Activated CD4-positive, alpha-beta memory T cell treated with anti-CD3 and anti-CD28 coated beads, Interleukin-2, amount 10 ng/mL, durations not matched to agents 7 days and 5 days (primary cell): ENCODE measurements at places on chromosomes 4 and X.
A peak's percentile ranks its signal among the peaks of the same experiment; 100 is the strongest.

GRCh38 chr4:82367438-82368097 is 6.2 kb downstream of the HNRNPD start:
- no peak for DNase-seq

GRCh38 chr4:114783215-114783595 is 184.6 kb downstream of the UGT8 start:
- DNase-seq = no peak

DNA sequence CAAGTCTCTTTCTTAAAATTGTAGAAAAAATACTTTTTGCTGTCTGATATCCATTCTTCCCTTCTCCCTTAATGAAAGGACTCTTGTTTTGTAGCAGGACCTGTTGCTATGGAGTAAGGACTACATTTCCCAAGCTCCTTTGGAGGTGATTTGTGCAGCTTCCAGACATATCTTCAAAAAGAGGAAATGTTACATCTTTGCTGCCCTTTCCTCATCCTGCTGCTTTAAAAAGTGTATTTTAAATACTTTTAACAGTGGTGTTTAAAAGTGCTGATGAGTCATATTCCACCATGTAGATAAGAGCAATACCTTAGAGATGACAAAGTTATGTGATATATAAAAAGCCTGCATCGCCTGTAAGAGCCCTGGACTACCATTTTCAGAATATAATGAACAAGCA is 98.7 kb downstream of the CFAP299 start:
- DNase-seq = no peak

- DNase-seq = no peak
These were observed 225.9 kb downstream of the AFAP1 start for GRCh38 chr4:7713757-7714156.

DNA sequence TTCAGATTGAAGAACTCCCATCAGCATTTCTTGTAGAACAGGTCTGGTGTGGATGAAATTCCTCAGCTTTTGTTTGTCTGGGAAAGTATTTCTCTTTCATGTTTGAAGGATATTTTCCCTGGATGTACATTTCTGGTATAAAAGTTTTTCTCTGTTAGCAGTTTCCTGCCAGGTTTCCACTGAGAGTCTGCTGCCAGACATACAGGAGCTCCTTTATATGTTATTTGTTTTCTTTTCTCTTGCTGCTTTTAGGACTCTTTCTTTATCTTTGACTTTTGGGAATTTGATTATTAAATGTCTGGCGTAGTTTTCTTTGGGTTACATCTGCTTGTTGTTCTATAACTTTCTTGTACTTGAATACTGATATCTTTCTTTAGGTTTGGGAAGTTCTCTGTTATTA is 486.5 kb downstream of the ARAP2 start:
- DNase-seq = no peak

DNA sequence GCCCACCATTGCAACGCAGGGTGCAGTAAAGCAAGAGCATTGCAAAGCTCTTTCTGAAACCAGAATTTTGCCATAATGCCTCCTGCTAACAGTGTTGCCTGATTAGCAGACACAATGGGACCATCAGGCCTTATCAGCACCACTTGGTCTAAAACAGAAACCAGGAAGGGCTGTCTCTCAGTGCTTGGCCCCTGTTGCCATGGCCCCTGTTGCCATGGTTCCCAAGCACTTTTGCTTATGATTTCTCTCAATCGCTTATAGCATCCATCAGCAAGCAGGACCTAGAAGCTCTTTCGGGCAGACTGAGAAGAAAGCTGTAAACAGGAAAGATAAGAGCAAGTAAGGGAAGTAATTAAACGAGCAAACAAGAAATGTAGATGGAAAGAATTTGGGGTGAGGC is 36.8 kb downstream of the RTL5 start:
- DNase-seq = peak; percentile 78

- no peak for DNase-seq
These were observed 442.4 kb downstream of the ZIC3 start for GRCh38 chrX:138008281-138008680.

- no peak for DNase-seq
These were observed 141.4 kb downstream of the PTTG2 start for GRCh38 chr4:38101563-38101962.

DNA sequence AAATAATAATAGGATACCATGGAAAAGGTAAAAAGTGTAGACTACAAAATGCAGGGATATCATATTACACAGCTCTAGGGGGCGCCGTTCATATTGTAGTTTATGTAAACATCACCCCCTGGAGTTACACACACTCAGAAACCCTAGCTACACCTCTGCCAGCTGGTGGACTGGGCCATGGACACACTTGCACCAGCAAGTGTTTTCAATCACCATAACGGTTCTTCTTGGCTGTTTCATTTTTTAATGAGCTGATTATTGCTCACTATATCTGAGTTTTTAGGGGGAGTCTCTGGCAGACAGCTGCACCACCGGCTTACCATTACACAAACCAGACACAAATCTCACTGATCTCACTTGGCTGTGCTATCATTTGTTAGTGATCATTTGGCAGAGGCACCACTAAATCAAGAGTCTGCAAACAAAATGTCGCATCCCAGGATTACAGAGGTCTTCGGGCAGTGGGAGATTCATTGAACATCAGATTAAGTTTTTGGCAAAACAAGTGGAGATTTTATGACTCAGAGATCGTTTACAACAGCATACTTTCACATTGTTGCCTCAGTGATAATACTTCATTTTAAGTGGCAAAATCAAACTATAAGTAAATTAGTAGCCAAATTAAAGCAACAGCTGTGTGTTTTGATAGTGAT is 185.7 kb downstream of the UNC5C start:
- no peak for DNase-seq

GRCh38 chr4:146333895-146334262 is 119.5 kb downstream of the REELD1 start:
- no peak for DNase-seq

DNA sequence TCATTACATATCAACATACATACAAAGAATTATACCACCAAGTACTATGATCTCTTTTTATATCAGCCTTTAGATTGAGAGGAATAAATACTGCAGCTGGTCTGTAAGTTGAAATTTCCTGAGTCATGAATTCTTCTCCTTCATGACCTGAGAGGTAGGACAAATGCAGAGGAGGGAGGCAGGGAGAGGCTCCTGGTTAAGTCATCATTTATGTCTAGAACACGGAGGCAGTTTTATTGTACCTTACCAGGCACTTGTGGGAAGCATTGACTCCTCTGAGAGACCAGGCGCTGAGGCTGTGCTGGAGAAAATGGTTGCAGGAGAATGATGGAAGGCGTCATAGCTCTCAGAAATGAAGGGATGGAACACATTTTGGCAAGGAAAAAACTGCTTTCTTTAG is 12.5 kb upstream of the CASK start:
- no peak for DNase-seq

GRCh38 chr4:127586922-127587571 is 45.7 kb upstream of the INTU start:
- DNase-seq = no peak

DNA sequence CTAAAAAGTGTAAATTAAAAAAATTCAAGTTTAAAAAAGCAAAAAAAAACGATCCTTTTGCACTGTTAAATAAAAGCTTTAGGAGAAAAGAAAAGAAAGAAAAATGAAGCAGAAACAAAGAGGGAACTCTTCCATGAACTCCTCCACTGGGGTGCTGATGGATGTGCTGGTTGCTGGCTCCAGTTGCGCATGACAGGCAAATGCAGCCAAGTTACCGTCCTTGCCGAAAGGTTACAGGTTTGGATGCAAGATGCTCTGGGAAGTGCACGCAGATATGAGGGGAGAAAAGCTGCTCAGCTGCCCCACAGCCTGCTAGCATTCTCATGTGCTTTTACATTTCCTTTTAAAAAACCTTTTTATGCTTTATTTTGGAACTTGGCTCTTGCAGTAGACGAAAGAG is 58.5 kb downstream of the HADH start:
- no peak for DNase-seq

DNA sequence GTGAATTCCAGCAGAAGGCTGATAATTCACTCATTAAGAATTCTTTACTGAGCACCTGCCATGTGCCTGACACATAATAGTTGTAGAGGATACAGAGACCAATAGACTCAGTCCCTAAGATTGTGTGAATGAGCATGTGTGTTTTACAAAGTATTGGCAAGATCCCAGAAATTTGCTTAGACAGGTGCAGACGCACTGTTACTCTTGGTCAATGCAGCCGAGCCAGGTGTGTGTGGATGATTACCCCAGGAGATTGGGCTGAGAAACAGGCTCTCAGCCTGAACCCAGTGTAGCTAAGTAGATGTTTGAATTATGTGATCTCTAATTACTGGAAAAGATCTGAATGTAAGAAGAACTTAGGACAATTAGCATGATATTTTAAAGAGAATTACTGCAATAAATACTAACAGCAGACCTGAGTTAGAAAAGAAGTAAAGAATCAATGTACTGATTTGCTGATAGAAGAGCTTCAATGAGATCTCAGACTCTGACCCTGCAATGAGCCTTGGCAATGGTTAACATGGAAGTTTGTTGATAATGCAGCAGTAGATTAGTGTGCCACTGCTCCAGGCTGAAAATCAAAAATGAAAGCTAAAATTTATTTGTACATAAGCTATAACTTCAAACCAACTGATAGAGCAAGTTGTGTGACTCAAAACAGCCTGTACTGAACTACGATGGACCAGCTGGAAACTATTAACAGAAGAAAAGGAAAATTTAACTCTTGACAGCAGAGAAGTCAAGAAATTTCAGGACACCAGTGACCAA is 32.2 kb upstream of the NDST4 start:
- DNase-seq = no peak

- no peak for DNase-seq
These were observed 101.2 kb upstream of the ENPP6 start for GRCh38 chr4:184318852-184319251.

DNA sequence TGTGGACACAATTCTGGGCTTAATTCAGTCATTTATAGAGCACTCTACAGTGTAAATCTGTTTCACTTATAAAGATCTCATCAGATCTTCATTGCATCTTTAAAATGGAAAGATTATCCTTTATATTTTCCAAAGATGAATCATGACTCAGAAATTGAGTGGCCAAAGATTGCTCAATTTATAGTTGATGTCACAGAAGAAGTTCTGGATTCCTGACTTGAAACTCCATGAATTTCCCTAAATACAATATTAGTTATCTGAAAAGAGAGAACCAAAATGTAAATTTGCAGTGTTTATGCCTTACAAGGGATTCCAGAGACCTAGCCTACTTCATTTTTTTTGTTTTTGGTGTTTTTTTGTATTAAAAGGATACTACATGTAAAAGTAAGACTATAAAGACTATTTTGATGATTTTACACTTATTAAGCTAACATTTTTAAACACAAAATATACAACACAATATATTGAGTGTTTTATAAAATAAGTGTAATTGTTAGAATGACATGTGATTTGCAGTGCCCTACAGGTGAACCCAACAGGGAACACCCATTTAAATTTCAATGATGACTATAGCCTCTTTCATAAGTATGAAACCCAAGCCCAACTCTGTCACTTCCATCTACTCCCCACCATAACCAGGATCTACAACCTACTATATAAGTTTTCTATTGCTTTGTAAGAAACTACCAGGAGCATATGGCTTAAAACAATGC is 183.5 kb downstream of the PCDH7 start:
- no peak for DNase-seq

- DNase-seq = no peak
These were observed 9.9 kb upstream of the NLGN4X start for GRCh38 chrX:6238576-6238975.

- no peak for DNase-seq
These were observed 123.1 kb downstream of the AFF1 start for GRCh38 chr4:87057835-87058355.

DNA sequence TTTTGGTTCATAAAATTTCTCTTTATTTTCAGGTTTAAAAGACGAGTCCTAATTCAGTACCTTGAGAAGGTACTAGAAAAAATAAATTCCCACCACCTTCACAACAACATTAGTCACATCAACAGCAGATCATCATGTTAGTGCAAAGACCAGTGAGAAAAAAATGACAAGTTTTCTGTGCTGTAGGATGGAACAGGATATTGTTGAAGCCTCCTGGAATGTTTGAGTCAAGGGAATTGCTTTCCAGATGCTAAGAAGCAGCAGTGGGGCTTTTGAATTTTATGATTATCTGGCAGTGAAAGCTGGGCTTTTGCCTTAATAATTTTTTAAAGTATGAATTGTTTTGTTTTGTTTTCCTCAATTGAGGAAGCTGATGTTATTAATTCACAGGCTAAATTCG is 61.0 kb downstream of the INTS6L start:
- DNase-seq = no peak

DNA sequence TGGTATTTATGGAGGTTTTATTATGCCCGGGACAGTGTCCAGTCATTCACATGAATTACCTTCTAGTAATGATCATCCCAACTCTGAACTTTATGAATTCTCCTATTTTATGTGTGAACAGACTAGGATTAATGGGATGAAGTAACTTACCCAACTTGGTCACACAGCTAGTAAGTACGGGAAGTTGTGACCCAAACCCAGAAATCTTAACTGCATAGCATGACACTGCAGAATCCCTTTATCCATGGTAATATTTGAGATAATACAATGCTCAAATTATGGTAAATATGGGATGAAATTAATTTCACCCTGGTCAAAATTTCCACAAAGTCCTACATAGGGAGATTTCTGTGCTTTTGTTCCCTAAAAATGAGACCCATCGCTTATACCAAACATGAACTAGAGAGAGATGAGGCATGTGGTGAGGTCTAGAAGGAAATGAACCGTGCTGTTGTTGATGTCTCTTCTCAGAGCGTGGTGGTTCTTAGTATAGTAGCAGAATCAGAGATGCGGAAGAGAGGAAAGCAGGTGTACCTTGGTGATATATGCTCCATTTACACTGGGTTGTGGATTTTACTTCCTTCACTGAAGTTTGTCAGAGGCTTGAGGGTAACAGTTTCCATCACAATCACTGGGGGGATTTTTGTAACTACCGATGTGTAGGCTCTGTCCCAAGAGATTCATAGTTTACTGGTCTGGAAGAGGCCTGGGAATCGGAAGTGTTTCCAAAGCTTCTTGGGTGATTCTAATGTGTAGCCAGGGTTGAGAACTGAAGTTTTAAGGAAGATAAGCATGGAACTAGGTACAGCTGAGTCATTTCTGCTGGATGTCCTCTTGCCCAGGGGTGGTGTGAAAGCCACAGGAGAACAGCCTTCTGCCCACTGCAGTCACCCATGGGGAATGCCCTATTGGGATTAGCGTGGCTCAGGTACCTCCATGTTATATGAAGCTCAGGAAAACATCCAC is 30.2 kb upstream of the FAM9C start:
- DNase-seq = no peak

DNA sequence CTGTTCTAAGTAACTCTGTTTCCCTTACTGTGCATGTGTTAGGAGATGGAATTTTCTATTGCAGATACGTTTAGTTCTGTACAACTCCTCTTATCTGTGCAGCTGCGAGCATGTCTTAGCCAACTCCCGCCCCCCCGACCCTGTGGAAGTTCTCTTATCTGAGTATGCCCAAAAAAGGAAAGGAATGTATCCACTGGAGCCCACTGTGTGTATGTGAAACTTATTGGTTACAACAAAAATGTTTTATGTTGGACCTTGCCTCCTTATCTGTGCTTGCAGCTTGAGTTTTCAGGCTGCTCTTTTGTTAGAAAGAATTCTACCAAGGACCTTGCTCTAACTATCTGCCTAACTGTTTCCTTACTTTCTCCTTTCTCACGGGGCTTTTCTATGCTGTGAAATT is 24.2 kb upstream of the DCAF8L2 start:
- DNase-seq = no peak
